Epithelial cell of alveolus of lung (primary cell): ENCODE measurements at places on chromosomes 5 and 9. TPM values are rescaled to one million over a fixed set of nuclear protein-coding genes. Genes with fewer than 3 reads are reported as not detected.

Gene XRCC4
- total RNA-seq = 7.5 and 9.4 TPM in 2 replicates

Gene CATSPER3
- not detected in 2 replicates for total RNA-seq

Gene RFESD
- total RNA-seq = 1.3 and 7.1 TPM in 2 replicates

Gene BTNL8
- not detected in 2 replicates for total RNA-seq

Gene SPINK7
- not detected in 2 replicates for total RNA-seq

Gene LMX1B
- total RNA-seq = not detected in 2 replicates

Gene SLC25A2
- total RNA-seq = not detected in 2 replicates

Gene WDR55
- total RNA-seq = 16.8 and 16.9 TPM in 2 replicates

Gene SLC34A1
- not detected in 2 replicates for total RNA-seq

Gene OLFML2A
- 15.8 and 89.3 TPM in 2 replicates for total RNA-seq

Gene ZBED3
- 0.65 and 1.7 TPM in 2 replicates for total RNA-seq

Gene CNTNAP3
- 1.6 and 4.4 TPM in 2 replicates for total RNA-seq

Gene PCDHAC1
- 0.26 TPM in 1 of 2 replicates, not detected in the other for total RNA-seq

Gene SPATA31C1
- total RNA-seq = not detected in 2 replicates

Gene C5orf58
- total RNA-seq = 1.4 TPM in 1 of 2 replicates, not detected in the other

Gene PIP5KL1
- total RNA-seq = 1.9 and 3.7 TPM in 2 replicates

Gene MTMR12
- total RNA-seq = 7.5 and 14.1 TPM in 2 replicates

Gene GNA14
- total RNA-seq = under 0.01 and 0.40 TPM in 2 replicates

Gene TSSK1B
- total RNA-seq = 0.26 and 0.48 TPM in 2 replicates

Gene SPINK9
- total RNA-seq = not detected in 2 replicates

Gene DMRT2
- total RNA-seq = not detected in 2 replicates

Gene SLC31A1
- 29.2 and 37.2 TPM in 2 replicates for total RNA-seq

Gene CCL28
- total RNA-seq = 0.65 and 1.0 TPM in 2 replicates

Gene FAM120A
- total RNA-seq = 62.8 and 68.5 TPM in 2 replicates

Gene F12
- 0.40 and 1.0 TPM in 2 replicates for total RNA-seq

Gene PLAC8L1
- total RNA-seq = not detected in 2 replicates

Gene PCDHB11
- 0.13 and 1.7 TPM in 2 replicates for total RNA-seq

Gene GARIN3
- total RNA-seq = not detected in 2 replicates

Gene FOXD4L3
- not detected in 2 replicates for total RNA-seq

Gene NUTM2F
- total RNA-seq = not detected in 2 replicates

Gene TPM2
- 464 and 956 TPM in 2 replicates for total RNA-seq

Gene SLCO6A1
- not detected in 2 replicates for total RNA-seq

Gene GGTA1
- not detected in 2 replicates for total RNA-seq

Gene FOXD4
- 0.24 and 0.65 TPM in 2 replicates for total RNA-seq

Gene FAM13B
- total RNA-seq = 5.6 and 9.7 TPM in 2 replicates

Gene PPP2R2B
- total RNA-seq = not detected in 2 replicates

Gene PROP1
- total RNA-seq = not detected in 2 replicates

Gene CORO2A
- 0.32 and 2.1 TPM in 2 replicates for total RNA-seq

Gene SMARCA2
- 31.8 and 46.3 TPM in 2 replicates for total RNA-seq

Gene GLDC
- total RNA-seq = 0.13 and 2.2 TPM in 2 replicates

Gene CCDC69
- total RNA-seq = 3.5 and 13.6 TPM in 2 replicates

Gene POLR3G
- total RNA-seq = 0.72 and 5.3 TPM in 2 replicates

Gene KLF4
- 9.2 and 10.0 TPM in 2 replicates for total RNA-seq

Gene ANKRD34B
- total RNA-seq = 0.13 TPM in 1 of 2 replicates, not detected in the other

Gene C9orf153
- total RNA-seq = not detected in 2 replicates

Gene FOXI1
- not detected in 2 replicates for total RNA-seq

Gene CARD9
- total RNA-seq = 1.2 and 4.7 TPM in 2 replicates

Gene C1QTNF2
- total RNA-seq = 0.32 and 0.39 TPM in 2 replicates

Gene FOXD4L4
- total RNA-seq = under 0.01 and 0.08 TPM in 2 replicates

Gene PCDHGA6
- 1.0 and 3.0 TPM in 2 replicates for total RNA-seq

Gene PRR16
- 12.0 and 76.2 TPM in 2 replicates for total RNA-seq

Gene AGXT2
- total RNA-seq = not detected in 2 replicates

Gene OR2V1
- not detected in 2 replicates for total RNA-seq

Gene IL3
- not detected in 2 replicates for total RNA-seq

Gene ADAMTS12
- total RNA-seq = 20.6 and 82.2 TPM in 2 replicates

Gene ZFP2
- total RNA-seq = 0.39 and 2.2 TPM in 2 replicates

Gene PCDHGA3
- 0.65 and 0.72 TPM in 2 replicates for total RNA-seq

Gene CCDC112
- total RNA-seq = 5.0 and 7.2 TPM in 2 replicates
